Erythroblast (primary cell): ENCODE measurements at places on chromosomes 12 and 14.

GRCh38 chr14:87094913-87095312, 898.1 kb downstream of the GALC start:
- no peak for DNase-seq

- peak; percentile 40 for DNase-seq
Observed at GRCh38 chr12:14802247-14802646, 1.0 kb downstream of the WBP11 start.

DNA sequence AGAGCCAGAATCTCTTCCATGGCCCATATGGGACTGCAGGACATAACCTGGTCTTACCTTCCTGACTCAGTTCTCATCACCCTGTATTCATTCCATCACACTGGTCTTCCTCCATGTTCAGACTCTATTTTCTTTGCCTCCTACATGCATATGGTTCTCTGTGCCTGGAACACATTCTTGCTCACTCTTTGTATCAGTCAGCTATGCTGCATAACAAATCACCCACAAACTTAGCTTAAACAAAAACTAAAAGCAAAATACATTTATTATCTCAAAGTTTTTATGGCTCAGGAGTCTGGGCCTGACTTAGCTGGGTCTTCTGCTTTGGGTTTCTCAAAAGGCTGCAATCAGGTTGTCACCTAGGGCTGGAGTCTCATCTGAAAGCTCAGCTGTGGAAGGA, 712.6 kb upstream of the TBX3 start:
- DNase-seq, result no peak

DNA sequence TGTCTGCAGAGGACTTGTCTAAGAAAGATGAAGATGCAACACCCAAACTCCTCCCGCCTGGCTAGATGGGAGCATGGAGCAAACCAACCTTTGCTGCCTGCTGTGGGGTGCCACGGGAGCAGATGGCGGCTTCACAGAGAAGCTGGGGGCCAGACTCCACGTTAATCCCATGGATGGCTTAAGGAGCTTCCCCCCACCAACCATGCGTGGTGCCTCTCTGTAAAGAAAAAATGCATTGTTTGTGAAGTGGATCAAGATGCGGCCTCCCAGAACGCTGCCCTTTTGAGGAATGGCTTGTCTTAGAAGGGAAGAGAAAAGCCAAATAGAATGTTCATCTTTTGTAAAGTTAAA, 15.6 kb downstream of the MVK start:
- no peak for DNase-seq

- peak; percentile 16 for DNase-seq
Observed at GRCh38 chr12:94650143-94651056, at the start of gene TMCC3. TSS of gene TMCC3 (minus strand) at chr12:94650557. CDS start at chr12:94650430, 127 bp downstream.

- DNase-seq, result no peak
Observed at GRCh38 chr12:120984351-120984898, 6.1 kb downstream of the HNF1A start.

- no peak for DNase-seq
Observed at GRCh38 chr14:69982886-69983285, 103.7 kb downstream of the SMOC1 start.

- no peak for DNase-seq
Observed at GRCh38 chr14:95204705-95205104, 47.4 kb upstream of the DICER1 start.

DNA sequence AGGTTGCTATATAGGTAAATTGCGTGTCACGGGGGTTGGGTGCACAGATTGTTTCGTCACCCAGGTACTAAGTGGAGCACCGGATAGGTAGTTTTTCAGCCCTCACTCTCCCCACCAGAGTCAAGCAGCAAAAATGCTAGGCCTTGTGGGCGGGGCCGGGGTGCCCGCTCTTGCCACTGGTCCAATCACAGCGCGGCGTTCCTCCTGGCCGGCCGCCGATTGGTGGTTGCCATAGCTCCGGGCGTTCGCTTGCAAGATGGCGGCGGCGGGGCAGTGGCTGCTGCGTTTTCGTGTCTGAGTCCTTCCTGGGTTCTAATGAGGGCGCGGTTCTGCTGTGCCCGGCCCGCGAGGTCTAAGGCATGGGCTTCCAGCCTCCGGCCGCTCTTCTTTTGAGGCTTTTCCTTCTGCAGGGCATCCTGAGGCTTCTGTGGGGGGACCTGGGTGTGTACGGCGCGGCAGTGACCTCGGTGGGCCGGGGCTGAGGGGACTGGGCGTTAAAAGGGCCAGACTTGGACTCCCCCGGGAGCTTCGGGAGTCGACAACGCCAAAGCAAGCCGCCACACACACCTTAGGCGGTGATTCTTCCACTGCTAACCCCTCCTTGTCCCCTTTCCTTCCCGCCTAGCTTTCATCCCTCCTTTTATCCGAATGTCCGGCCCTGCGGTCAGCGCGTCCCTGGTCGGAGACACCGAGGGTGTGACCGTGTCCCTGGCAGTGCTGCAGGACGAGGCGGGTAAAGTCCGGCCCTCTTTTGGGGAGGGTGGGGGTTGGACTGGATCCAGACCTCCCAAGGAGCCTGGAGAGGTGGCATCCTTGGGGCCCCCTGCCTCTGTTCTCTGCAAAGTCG, at the start of gene TCTN2:
Gene TCTN2, plus strand, starts transcription at position 232 of the 847 bp plus-strand sequence. Its CDS starts 128 bp downstream, at position 360.
- DNase-seq, result peak; percentile 96

- no peak for DNase-seq
Observed at GRCh38 chr12:69027411-69027881, 94.5 kb upstream of the CPM start.

GRCh38 chr14:34023824-34024767, 73.2 kb upstream of the EGLN3 start:
- no peak for DNase-seq

DNA sequence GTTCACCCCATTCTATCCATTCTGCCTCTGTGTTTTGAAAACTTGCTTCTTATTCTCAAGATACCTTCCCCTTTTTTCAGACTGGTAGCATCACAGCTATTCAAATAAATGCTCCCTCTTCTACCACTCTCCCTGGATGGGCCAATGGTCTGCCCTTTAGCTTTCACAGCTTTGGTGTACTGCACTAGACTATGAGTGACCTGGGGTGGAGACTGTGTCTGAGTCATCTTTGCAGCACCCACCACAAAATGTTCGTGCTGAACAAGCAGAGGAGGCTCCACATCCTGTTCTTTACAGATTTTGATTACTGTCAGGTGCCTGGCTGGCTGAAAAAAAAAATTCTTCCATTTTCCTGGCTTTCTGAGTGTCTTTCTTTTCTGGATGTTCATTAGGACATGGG, 1104.1 kb upstream of the TMEM132C start:
- no peak for DNase-seq

DNA sequence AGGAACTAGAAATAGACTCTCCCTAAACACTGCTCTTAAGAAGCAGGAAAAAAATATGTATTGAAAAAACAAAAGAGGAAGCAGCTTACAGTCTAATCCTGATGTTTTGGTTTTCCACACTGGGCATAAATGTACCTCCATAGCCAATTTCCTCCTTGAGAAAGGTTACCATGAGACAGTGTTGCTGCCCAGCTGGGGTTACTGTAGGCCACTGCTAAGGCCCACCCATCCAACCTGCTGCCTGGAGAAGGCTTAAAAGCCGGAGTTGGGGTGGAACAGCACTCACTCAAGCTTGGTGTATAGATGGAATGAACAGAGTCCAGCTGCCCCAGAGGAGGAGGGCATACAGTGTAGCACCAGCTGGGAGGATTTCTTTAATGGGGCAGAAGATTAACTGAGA, 41.1 kb downstream of the ERG28 start:
- DNase-seq, result no peak

DNA sequence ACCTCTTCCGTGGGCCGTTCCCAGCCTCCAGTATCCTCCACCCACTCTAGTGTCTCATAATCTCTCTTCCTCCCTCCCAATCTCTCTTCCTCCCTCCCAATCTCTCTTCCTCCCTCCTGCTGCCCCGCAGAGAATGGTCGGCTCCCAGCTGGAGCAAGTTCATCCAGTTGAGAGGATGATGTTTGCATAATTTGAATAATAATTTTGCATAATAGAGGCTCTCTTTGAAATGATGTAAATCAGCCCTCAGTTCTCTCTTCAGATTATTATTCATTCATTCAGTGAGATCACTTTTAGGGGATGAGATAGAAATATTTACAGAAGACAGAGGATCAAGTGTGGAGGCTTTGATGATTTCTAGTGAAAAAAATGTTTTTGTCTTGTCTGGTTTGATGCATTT, 125.0 kb downstream of the PTPN11 start:
- no peak for DNase-seq

- no peak for DNase-seq
Observed at GRCh38 chr12:23535441-23535840, 414.0 kb downstream of the SOX5 start.

- DNase-seq, result no peak
Observed at GRCh38 chr14:97718886-97719442, 921.8 kb downstream of the VRK1 start.

GRCh38 chr12:19236656-19237055, 107.1 kb downstream of the PLEKHA5 start:
- DNase-seq, result no peak

GRCh38 chr12:99087278-99087677, 442.2 kb downstream of the APAF1 start:
- no peak for DNase-seq

- no peak for DNase-seq
Observed at GRCh38 chr12:45773747-45774146, 44.2 kb downstream of the ARID2 start.

GRCh38 chr14:51879170-51879569, 18.8 kb downstream of the GNG2 start:
- DNase-seq, result no peak

DNA sequence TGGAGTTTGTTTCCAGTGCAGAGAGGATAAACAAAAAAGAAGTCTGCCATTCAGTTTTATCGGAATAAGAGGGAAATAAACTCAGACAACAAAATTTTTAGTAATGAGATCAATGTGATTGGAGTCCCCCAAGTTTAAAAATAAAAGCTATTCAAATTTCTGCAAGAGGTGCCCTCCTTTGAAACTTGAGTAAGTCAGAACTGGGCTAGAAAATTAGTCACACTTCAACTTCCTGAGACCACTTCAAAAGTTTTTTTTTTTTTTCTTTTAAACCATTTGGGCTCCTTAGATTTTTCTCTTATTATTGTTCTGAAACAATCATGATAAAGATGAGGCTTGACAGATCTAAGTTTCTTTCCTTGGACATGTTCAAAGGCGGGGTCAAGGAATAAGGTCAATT, 3.2 kb downstream of the DACT1 start:
- no peak for DNase-seq

DNA sequence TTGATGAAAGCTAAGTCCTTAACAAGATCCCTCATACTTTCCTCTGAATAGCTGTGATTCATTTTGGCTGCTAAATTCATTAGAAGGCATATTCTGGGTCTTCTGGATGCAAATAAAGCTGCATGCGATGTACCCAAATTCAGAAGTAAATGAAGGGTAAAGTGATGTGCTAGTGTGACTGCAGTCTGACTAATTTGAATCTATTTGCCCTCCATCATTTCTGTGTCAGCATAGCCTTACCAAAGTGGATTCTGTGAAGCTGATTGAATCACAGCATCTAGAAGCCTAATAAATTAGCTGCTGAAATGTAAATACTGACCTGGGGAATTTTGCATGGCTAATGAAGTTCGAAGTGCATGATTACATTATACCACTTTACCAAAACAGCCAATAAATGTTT, 162.2 kb downstream of the TPH2 start:
- DNase-seq, result no peak

DNA sequence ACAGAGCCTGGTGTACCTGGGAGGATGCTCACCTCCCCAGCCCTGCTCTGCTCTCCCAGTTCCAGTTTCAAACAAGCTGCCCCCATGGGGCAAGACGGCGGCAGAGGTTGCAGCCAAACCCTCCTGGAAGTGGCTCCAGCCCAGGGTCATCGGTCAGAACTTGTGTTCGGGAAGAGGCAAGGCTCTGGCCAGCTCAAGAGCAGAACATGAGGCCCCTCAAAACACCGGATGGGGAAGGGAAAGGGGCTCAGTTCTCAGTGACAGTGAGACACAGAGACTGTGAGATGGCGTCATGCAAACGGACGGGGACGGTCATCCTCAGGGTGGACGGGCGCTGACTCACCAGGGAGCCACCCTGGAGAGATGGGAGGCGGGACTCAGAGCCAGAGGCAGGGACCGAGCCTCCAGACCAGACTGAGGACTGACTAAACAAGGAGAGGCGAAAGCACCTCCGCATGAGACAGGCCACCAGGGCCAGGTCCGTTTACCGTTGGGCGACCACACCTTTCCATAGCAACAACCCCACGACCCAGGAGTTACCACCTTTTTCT, 63.9 kb upstream of the GALNT9 start:
- DNase-seq, result peak; percentile 7

GRCh38 chr12:127809275-127809674, 457.7 kb upstream of the TMEM132C start:
- no peak for DNase-seq

GRCh38 chr12:26678697-26679660, 154.0 kb downstream of the ITPR2 start:
- DNase-seq, result no peak

GRCh38 chr14:74947353-74948227, 7.8 kb downstream of the PGF start:
- no peak for DNase-seq

GRCh38 chr14:65318636-65319506, 93.7 kb upstream of the FUT8 start:
- no peak for DNase-seq

DNA sequence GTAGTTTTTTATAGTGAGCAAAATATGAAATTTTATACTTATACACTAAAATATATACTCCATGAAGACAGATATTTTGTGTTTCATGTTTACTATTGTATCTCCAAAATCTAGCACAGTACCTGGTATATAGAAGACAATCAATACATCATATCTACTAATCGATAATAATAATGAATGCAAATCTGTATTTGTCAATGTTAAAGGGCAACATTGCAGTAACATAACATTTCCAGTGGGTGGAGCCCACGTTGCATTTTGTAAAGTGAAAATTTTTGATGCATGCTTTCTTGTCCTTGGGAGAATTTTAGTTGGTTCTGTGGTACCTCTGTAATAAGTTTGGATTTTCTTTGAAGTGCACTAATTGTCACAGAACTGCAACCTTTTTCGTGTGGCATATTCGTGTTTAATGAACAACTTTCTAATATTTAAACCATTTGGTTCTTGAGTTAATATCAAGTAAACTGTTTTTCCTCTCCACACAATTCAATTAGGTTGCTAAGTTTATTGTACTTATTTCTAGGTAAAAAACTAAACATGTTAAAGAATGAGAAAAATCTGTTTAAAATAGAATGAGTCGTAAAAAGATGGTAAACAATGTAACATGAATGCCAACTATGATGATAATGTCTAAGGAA, 47.4 kb downstream of the AVPR1A start:
- peak; percentile 69 for DNase-seq

DNA sequence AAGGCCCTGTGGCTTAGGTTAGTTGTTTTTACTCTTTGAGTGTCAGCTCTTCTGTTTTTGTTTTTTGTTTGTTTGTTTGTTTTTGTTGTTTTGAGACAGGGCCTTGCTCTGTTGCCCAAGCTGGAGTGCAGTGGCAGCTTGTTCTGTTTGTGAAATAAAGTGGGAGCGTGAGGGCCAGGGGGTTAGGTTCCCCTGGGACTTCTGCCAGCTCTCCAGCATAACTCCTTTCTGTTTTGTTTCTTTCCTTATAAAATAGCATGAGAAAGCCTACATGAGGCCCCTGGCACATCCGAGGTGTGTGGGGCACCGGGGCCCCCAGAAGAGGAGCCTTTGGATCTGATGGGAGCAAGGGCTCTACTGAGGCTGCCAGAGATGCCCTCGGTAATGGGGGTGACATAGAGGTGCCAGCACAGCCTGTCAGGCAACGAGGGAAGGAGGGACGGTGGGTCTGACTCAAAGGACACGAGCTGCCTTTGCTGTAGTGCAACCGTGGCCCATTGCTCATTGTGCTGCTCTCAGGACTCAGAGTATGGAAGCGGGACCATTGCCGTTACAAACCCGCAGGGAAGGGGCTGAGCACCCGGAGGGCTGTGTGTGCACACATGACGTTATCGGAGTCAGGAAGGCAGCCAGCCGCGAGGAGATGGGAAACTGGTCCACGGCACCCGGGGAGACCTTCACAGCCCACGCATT, 9.1 kb upstream of the SERPINA11 start:
- DNase-seq, result no peak
